Effector CD4-positive, alpha-beta T cell (primary cell): ENCODE measurements at places on chromosomes 12 and 14.

GRCh38 chr14:47917344-47917954 lies 242.0 kb upstream of the MDGA2 start:
- DNase-seq: no peak

DNA sequence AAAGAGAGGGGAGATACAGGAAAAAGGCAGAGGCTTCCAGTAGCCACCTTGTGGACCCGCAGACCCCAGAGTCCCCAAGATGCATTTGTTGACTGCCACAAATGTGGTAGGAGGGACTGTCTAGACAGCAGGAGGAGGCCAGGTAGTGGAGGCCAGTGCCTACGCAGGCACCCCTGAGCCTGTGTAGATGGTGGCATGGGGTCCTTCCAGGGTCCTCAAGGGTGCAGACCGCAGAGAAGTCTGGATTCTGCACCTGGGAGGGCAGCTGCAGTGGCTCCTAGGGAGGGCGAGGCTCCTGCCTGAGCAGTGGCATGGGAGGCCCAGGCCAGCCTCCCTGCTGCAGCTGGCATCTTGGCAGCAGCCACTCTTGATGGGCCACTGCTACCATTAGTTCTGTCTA lies 119.7 kb downstream of the NTS start:
- no peak for DNase-seq

- no peak for DNase-seq
Measured at GRCh38 chr12:113194971-113195391, 9.5 kb downstream of the RITA1 start.

DNA sequence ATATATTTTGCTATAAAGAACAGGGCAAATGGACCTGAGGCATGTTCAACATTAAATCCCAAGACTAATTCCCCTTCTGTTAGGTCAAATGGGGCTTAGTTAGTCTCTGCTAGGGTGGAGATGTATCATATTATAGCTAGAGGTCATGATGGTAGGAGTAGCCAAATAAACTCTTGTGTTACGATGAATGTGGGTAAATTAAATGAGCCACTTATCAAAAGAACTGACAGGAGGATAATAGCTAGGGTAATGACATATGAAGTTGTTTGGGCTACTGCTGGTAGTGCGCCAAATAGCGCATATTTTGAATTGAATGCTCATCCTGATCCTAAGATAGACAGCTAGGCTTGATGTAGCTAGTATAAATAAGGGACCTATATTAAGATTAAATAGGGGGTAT lies 445.0 kb downstream of the GXYLT1 start:
- no peak for DNase-seq

DNA sequence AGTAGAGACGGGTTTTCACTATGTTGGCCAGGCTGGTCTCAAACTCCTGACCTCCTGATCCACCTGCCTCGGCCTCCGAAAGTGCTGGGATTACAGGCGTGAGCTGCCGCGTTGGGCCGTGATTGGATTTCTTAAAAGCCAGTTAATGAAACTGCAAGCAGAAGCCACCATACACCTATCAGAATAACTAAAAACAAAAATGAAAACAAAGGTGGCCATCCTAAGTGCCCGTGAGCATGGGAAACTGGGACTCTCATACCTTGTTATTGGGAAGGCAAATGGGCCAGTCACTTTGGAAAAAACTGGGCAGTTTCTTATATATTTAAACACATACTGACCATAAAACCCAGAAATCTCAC lies 7.7 kb upstream of the TCTN1 start:
- DNase-seq: no peak
